ENCODE measurements at places on chromosomes 5 and 9.

DNA sequence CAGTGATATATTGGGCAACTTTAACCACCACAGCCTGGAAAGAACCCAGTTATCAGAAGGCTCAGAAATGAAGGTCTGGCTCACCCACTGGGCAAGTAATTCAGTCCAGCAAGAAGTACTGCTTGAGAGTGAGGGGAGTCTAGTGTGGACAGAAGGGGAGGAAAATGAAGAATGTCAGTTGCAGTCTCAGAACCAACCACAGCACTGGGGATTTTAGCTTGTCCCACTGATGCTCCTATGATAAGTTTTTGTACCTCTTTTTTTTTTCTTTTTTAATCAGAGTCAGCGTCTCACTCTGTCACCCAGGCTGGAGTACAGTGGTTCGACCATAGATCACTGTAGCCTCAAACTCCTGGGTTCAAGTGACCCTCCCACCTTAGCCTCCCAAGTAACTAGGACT is 9.4 kb upstream of the CD72 start:
- DNase-seq = no peak

GRCh38 chr5:84383296-84383815 is 1.3 kb downstream of the EDIL3 start:
- DNase-seq = no peak

- no peak for DNase-seq
These were observed 627.2 kb downstream of the ISL1 start for GRCh38 chr5:52010454-52010853.

DNA sequence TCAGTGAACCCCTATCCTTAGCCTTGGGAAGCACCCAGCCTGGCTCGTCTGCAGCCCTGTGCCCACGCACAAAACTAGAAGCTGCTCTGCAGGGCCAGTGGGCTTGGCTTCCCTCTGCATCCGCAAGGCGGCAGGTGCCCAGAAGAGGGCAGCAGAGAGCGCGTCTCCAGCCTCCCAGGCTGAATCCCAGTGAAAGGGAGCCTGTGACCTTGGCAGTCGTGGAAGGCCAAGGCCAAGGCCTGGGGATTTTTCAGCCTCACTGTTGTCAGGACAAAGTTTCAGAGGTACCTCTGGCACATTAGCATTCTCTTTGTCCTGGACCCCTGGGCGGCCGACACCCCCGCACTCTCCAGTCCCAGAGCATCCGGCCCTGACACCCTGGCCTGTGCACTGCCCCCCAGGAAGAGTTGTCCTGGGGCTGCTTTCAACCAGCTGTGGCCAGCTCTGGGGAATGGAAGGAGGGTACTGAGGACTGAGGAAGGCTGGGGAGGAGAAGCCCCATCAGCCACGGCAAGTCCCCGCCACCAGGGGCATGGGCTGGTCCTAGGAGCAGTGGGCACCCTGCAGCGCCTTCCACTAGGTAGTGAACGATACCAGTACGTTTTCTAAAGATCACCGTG is 63.6 kb upstream of the IL17B start:
- DNase-seq = peak; percentile 76

DNA sequence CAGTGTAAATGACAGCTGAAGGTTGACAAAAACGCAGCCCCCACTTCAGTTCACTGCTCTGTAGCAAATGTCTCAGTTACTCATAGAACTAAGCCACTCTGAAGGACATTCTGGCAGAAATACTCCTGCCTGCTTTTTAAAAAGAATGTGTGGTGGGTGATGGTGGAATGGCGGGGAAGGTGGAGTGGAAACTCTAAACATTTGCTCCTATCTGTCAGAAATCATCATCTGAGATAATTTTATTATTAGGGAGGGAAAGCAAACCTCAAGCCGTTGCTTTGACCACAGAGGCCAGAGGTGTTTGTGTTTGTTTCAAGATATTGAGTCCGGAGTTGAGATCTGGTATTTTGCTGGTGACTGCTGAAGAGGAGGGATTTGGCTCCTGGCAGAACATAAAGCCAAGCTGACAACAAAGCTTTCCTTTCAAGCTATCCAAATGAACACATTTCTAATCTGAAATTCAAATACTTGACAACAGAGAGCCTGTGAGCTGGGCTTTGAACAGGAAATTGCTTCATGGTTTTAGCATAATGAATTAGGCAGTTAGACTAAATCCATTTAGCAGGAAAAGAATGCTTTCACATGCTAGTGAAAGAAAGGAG is 362.7 kb downstream of the CSNK1G3 start:
- no peak for DNase-seq

- DNase-seq = peak; percentile 87
These were observed 750 bp upstream of the NPR2 start for GRCh38 chr9:35790385-35791296.

- DNase-seq = no peak
These were observed 432.8 kb upstream of the PTPRD start for GRCh38 chr9:11045589-11045988.

DNA sequence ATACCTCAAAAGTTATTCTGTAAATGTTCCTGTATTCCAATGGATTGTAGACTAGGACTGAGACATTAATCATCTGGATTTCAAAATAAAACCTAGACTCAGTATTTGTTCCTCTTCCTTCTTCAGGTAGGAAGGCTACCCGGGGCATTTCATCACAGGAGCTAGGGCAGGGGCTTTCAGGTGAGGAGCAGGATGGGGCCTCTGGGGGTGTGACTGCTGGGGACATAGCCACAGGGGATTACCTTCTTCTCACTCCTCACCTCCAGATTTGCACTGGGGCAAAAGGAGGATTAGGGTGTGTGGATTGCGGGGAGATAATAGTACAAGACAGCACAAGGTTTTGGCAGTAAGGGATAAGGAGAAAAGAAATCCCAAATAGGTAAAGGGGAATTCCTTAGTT is 37.9 kb upstream of the SRP19 start:
- no peak for DNase-seq

GRCh38 chr5:448766-449090 is 5.8 kb downstream of the EXOC3 start:
- no peak for DNase-seq

GRCh38 chr5:132281856-132282614 is 12.2 kb upstream of the SLC22A4 start:
- no peak for DNase-seq

DNA sequence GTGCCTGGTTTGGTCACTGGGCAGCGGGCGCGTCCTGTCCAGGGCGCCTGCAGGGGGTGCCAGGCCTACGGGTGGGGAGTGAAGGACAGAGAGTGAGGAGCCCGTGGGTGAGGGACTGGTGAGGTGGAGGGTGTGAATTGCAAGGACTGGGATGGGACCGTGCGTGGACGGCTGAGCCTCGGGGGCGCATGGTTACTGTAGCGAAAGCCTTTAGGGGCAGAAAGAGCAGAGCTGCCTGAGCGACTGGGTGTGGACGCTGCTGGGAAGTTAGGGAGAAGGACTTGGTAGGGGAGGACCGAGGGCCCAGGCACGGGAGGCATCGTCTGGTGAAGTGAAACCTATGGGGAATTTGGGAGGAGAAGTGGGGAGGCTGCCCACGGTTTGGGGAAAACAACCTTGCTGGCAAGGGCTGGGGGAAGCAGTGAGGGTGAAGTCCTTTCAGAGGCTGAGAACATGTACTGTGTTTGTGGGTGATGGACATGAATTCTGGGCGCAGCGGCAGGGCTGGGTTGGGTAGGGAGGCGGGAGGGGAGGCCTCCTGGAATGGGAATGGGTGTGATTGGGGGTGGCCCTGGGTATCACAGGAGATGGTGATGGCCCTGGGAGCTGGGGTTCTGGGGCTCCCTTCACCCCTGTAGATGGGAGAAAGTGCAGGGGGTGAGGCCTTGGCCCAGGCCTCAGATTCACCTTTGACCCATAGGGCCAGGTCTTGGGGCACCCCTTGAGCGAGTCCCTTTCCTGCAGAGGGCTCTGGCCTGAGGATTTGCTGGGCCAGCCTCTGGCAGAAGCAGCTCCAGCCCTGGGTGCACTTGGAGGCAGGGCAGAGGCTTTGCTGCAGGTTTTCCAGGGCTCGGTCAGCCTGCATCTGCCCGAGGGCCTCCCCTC is 1.7 kb upstream of the TOR4A start:
- no peak for DNase-seq

Measured in hindlimb muscle (tissue), 1 donor.